ENCODE measurements at places on chromosomes 6 and 20.

- DNase-seq, result no peak
Observed at GRCh38 chr6:75563032-75563431, 38.6 kb upstream of the SENP6 start.

DNA sequence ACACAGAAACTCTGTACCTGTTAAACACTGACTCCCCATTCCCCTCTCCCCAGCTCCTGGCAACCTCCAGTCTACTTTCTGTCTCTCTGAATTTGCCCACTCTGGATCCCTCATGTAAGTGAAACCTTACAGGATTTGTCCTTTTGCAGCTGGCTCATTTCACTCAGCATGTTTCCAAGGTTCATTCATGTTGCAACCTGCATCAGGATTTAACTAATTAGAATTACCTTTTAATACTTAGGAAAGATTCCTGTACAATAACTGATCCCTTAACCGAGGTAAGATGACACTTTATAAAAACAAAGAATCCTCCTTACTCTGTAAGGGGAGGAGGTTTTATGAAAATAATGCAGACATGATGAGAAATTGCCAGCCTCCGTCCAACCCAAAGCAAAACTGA, 113.1 kb upstream of the MTHFD1L start:
- no peak for DNase-seq

- no peak for DNase-seq
Observed at GRCh38 chr6:71248306-71248765, 40.3 kb upstream of the OGFRL1 start.

DNA sequence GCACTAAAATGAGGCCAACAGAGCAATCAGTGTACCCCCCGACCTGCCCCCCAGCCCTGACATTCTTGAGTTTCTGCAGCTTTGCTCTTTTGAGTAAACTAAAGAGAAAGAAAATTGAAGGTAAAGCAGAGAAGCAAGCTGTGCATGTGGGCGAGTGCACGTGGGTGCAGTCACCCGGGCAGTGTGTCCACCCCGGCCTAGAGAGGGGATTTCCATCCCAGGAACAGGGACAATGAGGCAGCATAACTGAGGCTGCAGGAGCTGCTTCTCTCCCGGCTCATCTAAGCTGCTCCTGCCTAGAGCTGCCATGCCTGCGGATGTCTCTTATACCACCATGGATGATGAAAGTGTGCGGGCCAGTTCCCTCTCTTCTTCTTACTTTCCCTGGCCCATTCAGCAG, 16.8 kb downstream of the CASS4 start:
- no peak for DNase-seq
